Stimulated activated CD4-positive, alpha-beta T cell treated with anti-CD3 and anti-CD28 coated beads, Interleukin-4, amount 100 ng/mL, for 24 hours (primary cell): ENCODE measurements at places on chromosomes 2 and 18.

DNA sequence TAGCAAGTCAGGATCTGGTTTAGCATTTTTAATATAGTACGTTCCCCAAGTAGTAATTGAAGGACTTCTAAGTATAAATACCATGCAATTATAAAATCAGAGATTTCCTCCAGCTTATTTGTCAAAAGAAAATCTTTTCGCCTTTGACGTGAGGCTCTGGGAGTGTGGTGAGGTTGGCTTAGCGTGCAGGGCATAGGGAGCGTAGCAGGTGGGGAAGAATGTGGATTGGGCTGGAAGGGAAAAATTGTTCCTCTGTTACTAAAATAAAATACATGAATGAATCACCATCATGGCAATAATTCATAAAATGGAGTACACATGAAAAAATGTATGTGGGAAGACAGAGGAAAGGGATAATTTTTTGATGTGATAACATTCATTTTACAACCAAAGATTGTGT lies 5.4 kb upstream of the IL1RL2 start:
- DNase-seq = no peak

DNA sequence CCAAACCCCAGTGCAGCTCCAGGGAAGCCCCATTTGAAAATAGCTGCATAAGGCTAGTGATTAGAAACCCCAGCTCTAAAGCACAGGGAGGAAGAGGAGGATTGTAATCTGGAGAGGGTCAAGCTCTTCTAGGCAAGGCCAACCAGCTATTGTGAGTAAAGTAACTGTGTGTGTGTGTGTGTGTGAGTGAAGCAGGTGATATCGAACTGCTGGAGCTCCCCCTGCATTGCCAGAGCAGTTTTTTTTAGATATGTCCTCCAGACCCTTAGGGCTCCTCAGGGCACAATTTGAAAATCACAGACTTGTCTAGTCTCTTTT lies 177.4 kb upstream of the NABP1 start:
- no peak for DNase-seq

DNA sequence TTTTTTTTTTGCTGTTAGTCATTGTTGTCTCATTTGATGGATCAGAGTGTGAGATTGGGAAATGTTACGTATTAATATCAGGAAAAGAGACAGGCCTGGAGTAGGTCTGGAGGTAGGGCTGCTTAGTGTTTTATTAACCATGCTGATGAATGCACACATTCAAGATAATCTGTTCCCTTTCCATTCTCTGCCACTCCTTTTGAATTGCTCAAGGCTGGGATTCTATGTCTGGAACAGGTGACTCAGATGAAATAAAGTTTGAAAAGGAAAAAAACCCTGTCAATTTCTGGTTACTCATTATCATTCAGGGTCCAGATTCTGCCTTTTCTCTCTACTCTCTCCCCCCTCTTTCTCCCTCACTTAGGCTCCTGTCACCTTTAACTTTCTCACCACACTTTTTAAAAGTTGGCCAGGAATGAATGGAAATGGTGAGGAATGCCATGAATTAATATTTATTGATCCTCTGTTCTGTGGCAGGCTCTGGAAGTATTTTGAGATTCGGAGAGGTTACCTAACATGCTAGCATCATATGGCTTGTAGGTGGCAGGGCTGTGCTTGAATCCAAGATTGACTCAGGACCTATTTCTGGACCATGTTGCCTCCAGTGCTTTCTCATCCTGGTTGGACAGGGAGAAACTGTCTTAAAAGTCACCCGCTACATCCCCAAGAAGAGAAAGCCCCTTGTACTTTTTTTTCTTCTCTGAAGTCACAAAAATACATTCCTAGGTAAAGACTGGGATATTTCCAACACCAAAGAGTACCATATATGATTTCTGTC lies 40.2 kb downstream of the MAP4K4 start:
- no peak for DNase-seq

DNA sequence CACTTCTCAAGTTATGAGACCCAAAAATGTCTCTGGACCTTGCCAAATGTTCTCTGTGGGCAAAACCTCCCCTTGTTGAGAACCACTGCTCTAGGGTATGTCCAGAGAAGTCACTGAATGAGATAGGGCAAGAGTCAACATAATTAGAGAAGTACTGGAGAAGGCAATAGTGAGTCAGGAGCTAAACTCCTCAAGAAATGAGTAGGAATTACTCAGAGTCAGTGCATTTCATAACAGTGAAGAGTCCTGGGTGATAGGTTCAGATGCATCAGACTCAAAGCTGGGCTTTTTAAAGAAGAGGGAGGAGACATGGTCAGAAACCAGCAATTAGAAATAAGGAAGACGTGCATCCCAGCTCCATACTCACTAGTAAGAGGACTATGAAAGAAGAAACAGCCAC lies 38.6 kb upstream of the IHH start:
- DNase-seq = no peak

GRCh38 chr2:80073134-80073561 lies 231.4 kb downstream of the LRRTM1 start:
- peak; percentile 6 for DNase-seq

GRCh38 chr2:160252278-160252887 lies 52.3 kb upstream of the ITGB6 start:
- DNase-seq = no peak

DNA sequence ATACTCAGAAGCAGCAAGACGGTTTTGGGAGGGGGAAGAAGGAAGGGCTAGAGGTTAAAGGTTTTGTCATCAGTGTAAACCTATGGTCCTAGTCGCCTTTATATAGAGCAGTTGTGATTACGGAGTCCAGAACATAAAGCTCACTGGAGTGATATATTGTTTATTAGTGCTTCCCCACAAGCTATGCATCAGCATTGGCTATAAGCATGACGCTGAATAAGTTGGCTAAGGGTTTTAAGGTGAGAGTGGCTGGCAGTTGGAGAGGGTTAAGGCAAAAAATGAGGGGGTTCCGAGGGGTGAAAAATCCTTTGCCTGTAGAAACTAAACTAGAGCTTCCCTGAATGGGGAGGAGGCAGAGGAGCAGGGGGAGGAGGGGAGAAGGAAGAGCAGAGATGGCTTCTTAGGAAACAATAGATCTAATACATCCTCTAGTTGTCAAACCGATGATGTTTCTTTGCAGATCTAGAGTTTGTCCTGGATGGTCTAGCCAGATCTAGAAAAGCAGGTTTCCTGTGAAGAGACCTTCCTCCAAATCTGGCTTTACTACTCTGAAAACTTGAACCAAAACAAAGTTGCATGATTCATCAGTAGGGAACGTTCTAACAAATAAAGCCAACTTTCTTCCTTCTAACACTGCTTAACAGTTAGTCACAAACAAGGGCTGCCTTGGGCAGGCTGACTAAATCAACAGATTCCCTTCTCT lies 2.5 kb downstream of the KLF7 start:
- DNase-seq = peak; percentile 61

DNA sequence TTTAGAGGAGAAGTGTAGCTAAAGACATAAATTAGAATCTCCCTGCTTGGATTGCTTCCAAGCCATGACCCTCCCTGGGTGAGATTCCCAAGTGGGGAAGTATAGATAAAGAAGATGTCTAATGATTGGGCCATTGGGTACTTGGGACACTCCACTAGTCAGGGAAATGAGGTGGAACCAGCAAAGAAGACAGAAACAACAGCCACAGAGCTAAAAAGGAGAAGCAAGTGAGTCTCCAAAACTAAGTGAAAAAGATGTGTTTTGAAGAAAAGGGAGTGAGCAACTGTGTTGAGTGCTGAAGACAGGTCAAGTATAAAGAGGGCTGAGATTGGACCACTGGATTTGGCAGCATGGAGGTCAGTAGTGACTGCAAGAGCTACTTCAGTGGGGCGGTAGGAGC lies 276.7 kb upstream of the STON1 start:
- DNase-seq = no peak

GRCh38 chr2:240785424-240786335 lies 34.3 kb downstream of the KIF1A start:
- DNase-seq = no peak

DNA sequence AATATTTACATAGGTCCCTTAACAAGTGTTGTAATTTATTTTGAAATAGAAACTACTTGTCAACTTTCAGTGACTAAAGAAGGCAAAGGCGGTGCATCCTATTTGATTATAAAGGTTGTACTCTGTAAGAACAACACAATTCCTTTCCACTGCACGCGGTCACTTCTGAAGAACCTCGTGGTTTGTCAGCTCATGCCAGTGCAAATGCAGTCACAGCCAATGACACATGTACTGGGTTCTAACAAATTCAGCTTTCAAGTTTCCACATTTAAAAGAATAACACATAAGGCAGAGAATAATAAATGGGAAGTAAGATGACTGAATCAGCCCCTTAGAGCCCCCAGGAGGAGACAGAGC lies 39.7 kb downstream of the CYB5A start:
- no peak for DNase-seq
